ENCODE measurements at places on chromosomes 1 and 21.
A peak's percentile ranks its signal among the peaks of the same experiment; 100 is the strongest.

- DNase-seq, result no peak
Observed at GRCh38 chr1:157087030-157087429, 12.6 kb downstream of the ETV3L start.

GRCh38 chr1:185721553-185721952 is 12.6 kb upstream of the HMCN1 start:
- DNase-seq, result peak; percentile 6

- no peak for DNase-seq
Observed at GRCh38 chr1:7284839-7285435, 486.2 kb upstream of the VAMP3 start.

GRCh38 chr1:226204198-226204597 is 17.7 kb upstream of the ACBD3 start:
- DNase-seq, result no peak

DNA sequence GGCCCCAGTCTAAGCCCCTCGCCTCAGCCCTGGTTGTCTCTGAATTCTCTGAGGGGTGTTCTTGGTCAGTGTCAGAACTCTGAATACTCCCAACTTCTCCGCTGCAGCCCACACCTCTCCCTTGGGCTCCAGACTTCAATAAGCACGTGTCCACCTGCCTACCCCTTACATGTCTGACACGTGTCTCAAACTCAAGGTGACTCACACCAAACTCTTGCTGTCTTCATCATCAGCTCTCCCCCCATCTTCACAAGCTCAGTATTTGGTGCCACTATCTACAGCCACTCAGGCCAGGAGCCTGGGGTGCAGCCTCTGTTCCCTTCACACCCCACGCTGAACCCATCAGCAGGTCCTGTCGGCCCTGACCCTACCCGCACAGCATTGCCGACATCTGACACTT is 18.8 kb upstream of the UBXN10 start:
- no peak for DNase-seq

GRCh38 chr1:61561666-61562065 is 163.3 kb downstream of the TM2D1 start:
- DNase-seq, result peak; percentile 69

DNA sequence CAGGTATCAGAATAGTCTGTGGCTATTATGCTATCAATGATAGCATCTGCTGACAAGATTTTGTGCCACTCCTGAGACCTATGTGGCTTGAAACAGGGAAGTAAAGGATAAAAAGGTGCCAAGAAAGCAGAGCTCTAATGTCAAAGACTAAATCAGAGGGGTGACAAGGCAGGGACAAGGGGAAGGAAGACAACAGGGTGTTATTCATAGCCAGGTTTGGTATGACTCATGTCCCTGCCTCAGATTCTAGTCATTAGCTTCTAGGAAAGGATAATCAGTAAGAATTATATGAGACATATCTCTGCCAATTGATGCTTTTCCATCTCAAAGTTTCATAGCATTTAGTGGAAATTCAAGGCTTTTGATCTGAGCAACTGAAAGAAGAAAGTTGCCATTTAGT is 31.8 kb upstream of the PLD5 start:
- DNase-seq, result no peak

DNA sequence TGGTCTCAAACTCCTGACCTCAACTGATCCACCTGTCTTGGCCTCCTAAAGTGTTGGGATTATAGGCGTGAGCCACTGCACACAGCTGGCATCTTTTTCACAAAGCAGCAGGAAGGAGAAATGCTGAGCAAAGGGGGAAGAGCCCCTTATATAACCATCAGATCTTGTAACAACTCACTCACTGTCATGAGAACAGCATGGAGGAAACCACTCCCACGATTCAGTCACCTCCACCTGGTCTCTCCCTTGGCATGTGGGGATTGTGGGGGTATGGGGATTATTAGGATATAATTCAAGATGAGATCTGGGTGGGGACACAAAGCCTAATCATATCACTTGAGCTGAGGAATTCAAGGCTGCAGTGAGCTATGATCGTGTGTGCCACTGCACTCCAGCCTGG is 3.0 kb upstream of the MFSD2A start:
- no peak for DNase-seq

DNA sequence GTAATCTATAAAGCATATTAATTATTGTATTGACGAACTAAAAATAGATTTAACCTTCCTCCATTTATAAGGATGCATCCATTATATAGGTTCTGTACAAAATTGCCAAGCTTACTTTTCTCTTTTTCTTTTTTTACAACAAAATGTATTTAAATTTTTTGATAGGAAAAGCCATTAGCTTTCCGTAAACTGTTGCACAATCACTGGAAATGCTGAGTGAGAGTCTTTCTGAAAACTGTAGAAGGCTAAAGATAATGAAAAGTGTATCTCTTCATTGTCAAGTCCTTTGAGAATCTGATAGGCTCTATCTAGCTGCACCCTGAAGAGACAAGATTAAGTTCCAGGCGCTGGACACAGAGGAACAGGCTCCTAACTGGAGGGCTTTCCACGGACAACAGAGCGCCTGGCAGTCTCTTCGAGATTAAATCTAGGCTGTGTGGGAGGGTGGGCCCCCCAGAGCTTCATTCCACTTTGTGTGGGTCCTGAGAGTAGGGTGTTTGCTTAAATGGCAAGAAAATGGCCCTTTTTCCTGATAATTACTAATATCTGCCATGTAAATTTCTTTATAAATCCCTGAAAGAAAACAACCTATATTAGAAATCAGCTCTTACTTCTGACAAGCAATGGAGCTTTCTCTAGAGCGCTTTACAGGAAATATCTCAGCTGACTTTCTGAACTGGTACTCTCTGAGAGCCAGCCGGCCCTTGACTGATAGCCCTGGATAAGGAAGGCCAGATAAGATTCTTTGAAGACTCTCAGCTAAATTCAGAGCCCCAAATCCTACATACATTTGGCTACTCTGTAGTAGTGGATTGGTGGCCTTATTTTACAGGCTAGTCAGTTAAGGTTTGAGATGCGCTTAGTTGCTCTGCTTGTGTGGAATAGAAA is 108.3 kb downstream of the FMN2 start:
- DNase-seq, result no peak

DNA sequence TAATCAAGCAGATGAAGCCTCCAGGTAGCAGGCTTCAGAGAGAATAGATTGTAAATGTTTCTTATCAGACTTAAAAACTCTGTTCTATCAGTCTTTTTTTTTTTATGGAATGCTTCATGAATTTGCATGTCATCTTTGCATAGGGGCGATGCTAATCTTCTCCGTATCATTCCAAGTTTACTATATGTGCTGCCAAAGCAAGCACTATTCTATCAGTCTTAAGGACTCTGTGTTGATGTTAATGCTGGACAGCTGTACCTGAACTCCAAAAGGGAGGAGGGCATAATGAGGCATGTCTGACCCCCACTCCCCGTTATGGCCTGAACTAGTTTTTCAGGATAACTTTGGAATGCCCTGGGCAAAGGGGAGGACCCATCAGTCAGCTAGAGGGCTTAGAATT is 66.8 kb upstream of the PRRC2C start:
- DNase-seq, result no peak
